Thoracic aorta (tissue), 2 donors: ENCODE measurements at places on chromosomes 3 and 15. TPM values are rescaled to one million over a fixed set of nuclear protein-coding genes. Genes with fewer than 3 reads are reported as not detected.

DNA sequence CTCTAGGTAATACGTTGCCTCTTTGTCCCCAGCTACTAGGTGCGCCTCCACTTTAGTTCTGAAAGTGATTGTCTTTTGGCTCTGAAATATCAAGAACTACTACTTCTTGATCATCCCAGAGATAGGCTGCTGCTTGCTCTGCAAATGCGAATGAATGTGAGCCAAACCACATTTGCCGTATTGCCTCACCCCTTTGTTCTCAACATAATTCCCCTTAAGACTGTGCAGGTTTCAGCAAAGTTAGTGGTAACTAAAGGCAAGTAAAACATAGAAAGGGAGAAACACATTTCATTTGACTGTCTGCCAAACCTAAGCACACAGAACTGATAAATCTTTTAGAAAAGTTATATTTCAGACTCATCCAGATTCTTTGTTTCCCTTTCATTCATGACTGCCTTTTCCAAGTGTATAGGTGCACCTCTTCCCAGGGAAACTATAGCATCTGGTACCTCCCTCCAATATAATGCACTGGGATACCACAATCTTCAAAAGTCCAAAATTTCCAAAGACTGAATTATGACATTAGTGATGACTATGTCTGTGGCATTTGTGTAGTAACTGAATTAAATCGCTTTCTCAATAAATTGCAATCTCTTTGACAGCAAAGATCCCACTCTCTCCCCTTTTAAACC lies 720.6 kb upstream of the CBLB start:
- DNase-seq = no peak

The TIGIT gene
- 0.21 TPM for total RNA-seq

DNA sequence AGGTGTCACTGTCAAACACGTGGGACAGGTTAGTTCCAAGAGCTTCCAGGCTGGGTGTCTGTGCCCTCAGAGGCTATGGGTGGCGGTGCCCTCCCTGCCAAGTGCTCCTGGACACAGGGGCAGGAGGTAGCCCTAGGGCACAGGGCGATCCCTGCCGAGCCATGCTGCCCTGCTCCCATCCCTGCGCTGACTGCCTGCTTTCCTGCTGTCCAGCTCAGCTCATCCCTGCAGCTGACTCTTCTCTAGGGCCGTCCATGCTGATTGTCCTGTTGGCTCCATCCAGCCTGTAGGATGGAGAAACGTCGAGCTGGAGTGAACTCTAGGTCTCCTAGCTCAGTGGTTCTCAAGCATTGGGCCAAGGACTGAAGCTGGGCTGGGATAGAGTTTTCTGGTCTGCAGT lies 3.7 kb downstream of the PDIA5 start:
- DNase-seq = no peak

DNA sequence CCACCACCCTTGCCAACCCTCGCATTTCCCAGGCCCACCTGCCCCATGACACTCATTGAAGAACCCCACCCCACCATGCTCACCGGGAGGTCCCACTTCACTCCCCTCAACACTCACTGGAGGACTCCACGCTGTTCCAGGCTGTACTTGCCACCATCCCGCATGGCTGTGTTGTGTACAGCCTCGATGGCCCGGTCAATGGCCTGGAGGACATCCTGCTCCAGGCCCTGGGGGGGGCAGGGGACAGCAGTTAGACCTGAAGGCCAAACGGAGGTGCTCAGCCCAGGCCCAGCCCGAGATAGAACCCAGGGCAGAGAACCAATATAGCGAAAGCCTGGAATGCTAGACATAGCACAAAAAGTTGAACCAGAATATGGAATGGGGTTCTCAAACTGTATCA lies 2.9 kb downstream of the NCKIPSD start:
- DNase-seq = no peak

The ATP13A5 gene
- total RNA-seq = not detected

DNA sequence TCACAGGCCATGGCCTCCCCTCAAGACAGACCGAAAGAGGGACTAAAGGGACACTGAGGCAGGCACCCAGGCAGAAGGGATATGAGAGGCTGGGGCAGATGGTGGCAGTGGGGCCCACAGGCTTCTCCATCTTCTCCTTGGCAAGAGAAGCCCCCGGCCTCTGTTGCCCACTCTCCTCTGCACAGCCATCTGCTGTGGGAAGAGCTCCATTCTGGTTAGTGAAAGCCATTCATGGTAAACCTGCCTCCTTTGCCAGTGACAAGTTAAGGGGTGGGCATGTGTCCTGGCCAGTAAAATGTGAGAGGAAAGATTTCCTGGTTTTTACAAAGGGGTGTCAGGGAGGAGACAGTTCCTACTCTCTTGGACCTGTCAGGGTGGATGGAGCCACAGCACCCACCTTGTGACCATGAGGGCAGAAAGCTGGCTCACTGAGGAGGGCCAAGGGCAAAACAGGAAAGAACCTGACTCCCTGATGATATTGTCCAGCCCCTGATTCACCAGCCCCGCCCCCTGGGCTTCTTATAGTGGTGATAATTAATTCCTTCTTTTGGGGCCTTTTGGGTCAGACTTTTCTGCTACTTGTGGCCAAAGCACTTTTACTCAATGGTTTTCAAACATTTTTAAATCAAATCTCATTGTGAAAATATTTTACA lies 130.4 kb upstream of the SMAD3 start:
- no peak for DNase-seq

DNA sequence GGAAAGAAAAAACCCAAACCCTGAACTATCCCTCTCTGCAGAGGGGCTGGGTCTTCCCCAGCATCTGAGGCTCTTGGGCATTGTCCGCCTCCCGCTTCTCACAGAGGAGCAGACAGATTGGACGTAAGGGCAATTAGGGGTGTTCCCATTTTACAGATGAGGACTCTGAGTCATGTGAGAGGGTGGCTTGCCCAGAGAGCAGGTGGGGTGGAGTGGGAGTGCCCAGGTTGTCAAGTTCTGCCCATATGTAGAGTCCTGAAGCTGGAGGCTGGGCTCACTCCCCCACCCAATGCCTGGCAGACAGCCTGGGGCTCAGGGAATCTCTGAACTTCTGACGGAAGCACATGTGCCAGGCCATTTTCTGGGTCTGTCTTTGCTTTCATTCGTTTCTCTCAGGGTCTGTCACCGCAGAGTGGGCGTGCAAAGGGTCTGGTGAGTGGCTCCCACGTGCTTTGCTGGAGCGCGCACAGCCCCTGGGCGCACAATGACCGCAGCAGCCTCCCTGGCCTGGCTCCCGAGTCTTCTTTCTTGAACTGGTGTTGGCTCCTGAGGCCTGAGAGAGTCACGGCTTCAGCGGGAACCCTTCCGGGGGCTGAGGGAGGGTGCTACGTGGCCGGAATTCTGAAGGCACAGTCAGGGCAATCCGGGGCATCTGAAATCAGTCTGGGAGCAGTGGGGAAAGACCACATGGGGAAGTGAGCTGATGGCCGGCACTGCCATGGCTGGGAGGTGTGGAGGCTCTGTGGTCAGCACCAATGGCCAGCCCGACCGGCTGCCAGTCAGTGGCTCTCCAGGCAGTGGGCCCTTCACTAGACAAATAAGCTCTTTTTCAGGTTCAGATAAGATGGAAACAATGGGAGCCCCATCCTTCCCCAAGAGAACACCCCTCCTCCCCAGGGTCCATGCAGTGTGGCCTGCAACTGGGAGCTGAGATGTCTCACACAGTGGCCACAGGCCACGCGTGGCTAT lies 1.1 kb upstream of the TRPM1 start:
- DNase-seq = no peak

The SLC25A20 gene
- 27.1 TPM for total RNA-seq

DNA sequence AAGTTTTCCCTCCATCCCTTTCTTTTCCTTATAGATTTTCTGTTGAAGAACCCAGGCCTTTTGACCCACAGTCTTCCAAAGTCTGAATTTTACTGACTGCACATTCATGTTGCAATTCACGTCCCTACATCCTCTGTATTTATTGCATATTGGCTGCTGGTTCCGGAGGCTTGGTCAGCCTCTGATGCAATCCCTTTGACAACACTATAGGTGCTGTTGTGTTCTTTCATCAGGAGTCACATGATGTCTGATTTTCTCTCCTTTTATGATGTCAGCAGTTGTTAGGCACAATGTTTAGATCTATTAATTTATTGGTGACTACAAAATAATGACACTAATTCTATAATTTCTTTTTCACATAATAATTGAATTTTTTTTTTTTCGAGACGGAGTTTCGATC lies 8.7 kb downstream of the CYP1A1 start:
- DNase-seq = no peak

GRCh38 chr3:39639344-39640236 lies 169.8 kb upstream of the MYRIP start:
- DNase-seq = peak; percentile 3

GRCh38 chr3:46584598-46585467 lies 18.7 kb upstream of the LRRC2 start:
- no peak for DNase-seq

GRCh38 chr3:42189001-42189460 lies 77.0 kb downstream of the CCK start:
- DNase-seq = no peak

DNA sequence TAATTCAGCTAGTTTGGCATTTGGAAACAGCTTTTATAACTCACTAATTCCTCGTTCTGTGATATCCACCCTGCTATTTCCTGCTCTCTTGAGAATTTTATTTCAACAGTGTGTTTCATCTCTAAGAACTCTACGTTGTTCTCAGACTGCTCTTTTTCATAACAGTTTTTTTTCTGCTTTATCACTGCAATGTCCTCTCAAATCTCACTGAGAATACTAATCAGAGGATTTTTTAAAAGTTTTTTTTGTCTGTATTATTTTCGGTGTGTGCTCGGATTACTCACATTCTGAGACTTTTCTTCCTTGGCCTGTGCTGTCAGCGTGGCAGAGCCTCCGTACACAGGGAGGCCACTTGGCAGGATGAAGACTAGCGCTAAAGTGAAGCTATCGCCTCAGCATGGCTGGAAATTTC lies 59.4 kb upstream of the NEO1 start:
- DNase-seq = no peak

The LRRC34 gene
- 5.1 TPM for total RNA-seq

The LYSMD4 gene
- total RNA-seq = 9.7 TPM

DNA sequence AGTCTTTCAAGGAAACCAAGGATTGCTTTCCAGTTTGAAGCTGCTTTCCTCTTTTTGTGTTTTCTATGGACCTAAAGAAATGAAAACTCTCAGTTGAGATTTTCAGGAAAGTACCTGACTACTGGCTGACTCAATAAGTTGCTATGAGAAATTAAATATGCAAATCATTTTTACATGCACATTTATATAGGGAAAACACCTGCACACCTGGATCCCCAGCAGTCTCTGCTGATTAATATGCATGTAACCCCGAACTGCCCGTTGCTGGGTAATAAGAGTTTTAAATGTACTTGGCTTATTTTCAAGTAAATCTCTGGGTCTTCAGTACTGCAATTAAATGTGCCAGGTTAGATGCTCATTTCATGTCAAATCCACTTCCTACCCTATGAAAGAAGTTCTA lies 77.2 kb downstream of the KBTBD8 start:
- DNase-seq = no peak

DNA sequence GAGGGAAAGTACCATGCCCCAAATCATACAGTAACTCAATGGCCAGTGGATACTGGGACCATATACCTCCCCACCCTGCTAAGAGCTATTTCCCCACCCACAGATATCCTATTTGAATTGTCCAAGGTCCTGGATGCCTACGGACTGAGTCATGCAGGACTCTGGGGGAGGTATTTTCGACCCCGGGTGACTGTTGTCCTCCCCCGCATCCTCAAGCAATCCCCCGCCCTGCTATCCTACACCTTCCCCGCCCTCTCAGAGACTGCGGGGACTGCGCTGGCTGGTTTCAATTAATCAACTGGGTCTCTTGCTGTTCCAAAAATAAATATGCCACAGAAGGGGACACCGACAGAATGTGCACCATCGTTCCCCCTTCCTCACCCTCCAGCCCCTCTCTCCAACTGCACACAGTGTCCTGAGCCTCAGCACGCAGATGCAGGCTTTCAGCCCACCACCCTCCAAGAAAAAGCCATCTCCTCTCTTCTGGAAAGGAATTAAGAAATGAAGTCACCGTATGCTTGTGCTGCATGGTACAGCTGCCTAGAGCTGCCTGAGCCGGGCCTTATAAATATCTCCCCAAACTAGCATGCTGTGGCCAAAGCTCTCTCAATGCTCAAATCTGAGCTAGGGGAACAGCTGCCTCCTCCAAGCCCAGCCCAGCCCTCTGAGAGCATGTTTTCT lies 8.1 kb downstream of the CAV3 start:
- DNase-seq = no peak

The STARD5 gene
- 7.3 TPM for total RNA-seq

- DNase-seq = no peak
These were observed 796.1 kb downstream of the TBL1XR1 start for GRCh38 chr3:176401211-176401610.

The LRRC31 gene
- total RNA-seq = not detected

DNA sequence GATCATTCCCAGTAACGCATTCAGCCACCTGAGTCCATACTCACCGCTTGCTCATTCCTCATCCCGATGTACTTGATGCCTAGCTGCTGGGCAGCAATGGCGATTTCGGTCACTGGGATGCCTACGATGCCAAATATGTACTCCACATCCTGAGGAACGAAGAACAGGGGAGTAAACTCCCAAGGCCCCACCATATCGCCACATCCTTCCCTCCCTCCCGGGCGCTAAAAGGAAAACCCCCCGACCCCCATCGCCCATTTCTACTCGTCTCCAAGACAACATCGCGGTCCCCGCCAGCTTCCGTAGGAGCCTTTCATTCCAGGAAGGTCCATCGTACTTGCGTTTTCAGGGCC lies 347 bp downstream of the HACL1 start:
- no peak for DNase-seq

- DNase-seq = no peak
These were observed 59.9 kb downstream of the SUCNR1 start for GRCh38 chr3:151933234-151933853.

GRCh38 chr3:112685420-112685819 lies 44.5 kb upstream of the CCDC80 start:
- DNase-seq = no peak

The GP5 gene
- not detected for total RNA-seq

GRCh38 chr15:62066663-62067447 lies at the start of gene C2CD4A:
Gene C2CD4A, plus strand, starts transcription at chr15:62066977. Its CDS starts 637 bp downstream, at chr15:62067614.
- no peak for DNase-seq

The FAM227B gene
- 15.2 TPM for total RNA-seq

The MITF gene
- 12.3 TPM for total RNA-seq

GRCh38 chr3:78804251-78805037 lies 963.4 kb downstream of the ROBO1 start:
- no peak for DNase-seq

The GOLGA8O gene
- total RNA-seq = 2.4 TPM

DNA sequence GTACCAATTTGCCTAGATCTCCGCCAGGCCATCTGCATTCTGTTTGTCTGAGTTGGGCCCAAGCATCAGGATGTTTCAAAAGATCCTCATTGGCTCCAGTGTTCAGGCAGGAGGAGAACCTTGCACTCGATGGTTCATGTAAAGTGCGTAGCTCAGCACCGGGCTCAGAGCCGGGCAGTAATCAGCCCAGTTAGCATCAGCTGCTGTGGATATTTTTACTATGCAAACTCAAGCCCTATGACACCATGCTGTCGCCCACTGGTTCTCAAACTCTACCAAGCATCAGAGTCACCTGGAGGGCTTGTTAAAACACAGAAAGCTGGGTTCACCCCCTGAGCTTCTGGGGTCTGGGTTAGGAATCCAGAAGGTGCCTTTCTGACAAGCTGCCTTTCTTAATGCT lies 310.8 kb downstream of the SHQ1 start:
- DNase-seq = no peak

- DNase-seq = peak; percentile 7
These were observed 158.6 kb upstream of the NR2E3 start for GRCh38 chr15:71651750-71652186.
